NCI-H187 (cell line): ENCODE measurements at places on chromosomes 1 and 21.

DNA sequence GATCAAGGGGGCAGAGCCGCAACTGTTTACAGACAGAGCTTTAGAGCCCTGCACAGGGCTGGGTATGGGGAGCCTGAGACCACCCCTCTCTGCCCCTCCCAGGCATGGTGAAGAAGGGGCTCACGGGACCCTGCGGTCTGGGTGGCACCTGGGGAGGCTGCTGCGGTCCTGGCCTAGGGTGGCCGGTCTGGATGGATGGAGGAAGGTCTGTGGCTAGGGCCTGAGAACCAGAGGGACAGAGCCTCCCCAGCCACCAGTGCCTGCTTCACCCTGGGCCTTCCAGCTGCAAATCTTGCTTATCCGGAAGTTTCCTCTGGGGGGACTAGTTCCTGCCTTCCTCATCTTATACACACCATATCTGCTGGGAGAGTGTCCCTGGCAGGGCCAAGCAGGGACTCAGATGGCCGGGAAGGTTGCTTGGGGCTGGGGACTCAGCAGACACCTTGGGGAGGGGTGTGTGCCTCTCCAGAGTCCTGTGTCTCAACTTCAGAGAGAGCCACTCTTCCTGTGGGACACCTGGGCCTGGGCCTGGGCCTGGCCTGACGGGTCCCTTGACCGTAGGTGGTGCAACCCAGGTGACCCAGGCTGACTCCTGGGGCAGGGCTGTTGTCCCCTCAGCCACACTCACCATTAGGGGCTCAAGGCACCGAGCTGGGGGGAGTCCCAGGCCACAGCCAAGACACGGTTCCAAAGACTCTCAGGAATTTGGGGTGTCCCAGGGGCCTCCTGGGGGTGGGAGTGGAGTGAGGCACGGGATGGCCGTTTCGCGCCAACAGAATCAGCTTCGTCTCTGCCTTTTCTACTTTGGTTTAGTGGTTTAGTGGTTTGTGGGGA, 52.0 kb upstream of the ACTRT2 start:
- no peak for DNase-seq

- no peak for DNase-seq
Observed at GRCh38 chr1:173507205-173507846, 30.2 kb downstream of the PRDX6 start.

GRCh38 chr1:18666317-18666920, 35.8 kb downstream of the PAX7 start:
- DNase-seq = no peak

DNA sequence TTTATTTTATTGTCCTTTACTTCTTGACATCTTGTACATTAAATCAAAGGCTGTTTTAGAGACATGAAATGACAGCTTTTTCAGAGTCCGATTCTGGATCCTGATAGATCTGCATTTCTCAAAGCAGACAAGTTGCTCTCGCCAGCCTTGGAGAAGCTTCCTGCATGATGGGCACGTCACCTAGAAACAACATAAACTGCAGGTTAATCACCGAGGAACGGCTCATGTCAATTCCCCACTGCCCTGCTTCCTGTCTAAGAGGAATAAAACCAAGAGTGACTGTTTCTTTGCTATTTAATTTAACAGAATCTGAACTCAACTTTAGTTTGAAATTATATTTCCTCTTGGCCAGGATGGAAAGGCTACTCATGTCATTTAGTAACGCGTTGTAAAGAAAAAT, 77.0 kb downstream of the RWDD3 start:
- DNase-seq = no peak

GRCh38 chr1:200590001-200590400, 30.6 kb downstream of the KIF14 start:
- no peak for DNase-seq

DNA sequence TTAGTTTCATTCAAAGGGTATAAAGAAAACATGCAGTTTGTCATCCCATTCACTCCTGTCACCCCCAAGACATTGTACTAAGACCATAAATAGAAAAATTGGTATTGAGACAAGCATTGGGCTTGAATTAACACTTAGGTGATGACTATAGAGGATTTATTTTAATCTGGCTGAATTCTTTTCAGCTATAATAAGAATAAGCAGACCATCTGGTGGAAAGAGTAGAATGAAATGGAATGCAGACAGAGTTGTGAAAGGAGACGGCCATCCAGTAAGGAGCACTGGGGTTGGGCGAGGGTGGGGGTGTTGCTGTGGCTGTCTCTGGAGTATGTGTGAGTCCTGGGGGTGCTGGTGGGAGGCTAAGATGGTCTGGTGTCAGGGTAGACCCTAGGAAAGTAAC, 125.0 kb upstream of the IVNS1ABP start:
- no peak for DNase-seq
